Large intestine (tissue), 12 donors: ENCODE measurements at places on chromosomes 7 and 10.

GRCh38 chr7:100571829-100572116 is 1.9 kb downstream of the SAP25 start:
- DNase-seq = no peak

DNA sequence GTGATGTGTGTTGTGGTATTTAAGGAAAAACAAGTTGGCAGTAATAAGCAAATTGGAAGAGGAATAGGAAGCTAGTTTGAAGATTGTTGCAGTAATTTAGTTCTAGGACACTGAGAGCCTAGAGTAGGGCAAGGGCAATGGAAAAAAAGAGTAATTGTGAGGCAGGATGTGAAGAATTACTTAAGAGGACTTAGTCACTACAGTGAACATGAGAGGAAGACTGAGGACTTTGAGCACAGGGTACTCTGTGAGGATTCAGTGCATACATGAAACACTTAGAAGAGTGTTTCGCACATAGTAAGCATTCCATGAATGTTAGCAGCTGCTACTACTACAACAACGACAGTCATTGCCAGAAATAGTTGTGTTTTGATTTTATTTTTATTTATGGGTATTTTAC is 30.9 kb upstream of the DKK1 start:
- no peak for DNase-seq

GRCh38 chr7:1800902-1801301 is 130.8 kb downstream of the ELFN1 start:
- no peak for DNase-seq

DNA sequence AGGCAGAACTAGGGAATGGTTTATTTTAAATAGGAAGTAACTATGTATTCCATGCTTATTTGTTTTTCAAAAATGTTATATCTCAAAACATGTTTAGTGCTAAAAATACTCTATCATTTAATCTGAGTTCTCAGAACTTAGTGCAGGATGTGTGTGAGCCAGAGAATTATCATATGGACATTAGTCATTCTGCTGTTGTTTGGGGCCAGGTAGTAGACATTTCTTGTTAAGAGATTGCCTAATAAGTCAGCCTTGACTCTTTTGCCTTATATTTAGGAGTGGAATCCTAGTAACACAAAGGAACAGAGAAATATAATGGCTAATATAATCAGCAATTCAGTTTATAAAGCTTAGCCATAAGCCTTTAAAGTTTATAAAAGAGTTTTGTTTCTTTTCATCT is 149.8 kb downstream of the CCSER2 start:
- DNase-seq = no peak

- no peak for DNase-seq
These were observed 113.8 kb upstream of the ITGB1 start for GRCh38 chr10:33071857-33072256.

DNA sequence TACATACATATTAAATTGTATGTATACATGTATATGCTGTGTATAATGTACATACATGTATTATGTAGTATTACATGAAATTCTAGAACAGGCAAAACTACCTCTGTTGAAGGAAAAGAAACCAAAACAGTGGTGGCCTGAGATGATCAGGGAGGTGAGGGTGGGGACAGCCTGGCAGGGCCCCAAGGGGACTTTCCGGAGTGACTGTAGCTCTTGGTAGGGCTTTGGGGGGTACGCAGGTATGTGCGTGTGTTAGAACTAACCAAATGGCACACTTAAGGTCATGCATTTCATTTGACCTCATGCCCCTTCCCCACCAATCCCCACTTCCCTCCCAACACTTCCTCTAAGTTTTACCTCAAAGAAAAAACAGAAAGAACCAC is 31.3 kb downstream of the CTBP2 start:
- DNase-seq = no peak

DNA sequence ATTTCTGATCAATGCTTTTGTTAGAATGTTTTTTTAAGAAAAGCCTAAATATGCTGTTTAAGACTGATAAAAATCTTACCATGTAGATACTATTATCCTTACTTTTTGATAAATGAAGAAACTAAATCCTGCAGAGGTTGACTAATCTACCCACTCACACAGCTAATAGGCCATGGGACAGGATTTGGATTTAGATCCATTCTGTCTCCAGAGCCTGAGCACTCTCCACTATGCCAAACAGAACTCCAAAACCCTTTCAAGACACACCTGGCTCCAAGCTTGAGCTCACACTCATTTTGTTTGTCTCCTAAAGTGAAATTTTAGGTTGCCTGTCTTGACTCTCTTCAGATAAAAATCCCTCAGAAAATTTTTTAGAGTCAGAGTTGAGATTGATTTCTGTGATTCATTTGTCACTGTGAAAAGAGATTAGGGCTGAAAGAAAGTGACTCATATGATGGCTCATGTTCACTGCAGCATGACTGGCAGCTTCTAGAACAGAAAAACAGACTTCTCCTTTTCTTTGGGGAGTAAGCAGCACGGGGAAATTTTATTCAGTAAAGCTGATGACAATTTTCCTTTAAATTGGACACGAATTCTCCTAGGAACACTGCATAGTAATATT is 132.3 kb upstream of the POT1 start:
- DNase-seq = no peak
